NCI-H748 treated with DMSO at 0.1 percent for 48 hours (cell line): ENCODE measurements at places on chromosomes 16 and 17.

DNA sequence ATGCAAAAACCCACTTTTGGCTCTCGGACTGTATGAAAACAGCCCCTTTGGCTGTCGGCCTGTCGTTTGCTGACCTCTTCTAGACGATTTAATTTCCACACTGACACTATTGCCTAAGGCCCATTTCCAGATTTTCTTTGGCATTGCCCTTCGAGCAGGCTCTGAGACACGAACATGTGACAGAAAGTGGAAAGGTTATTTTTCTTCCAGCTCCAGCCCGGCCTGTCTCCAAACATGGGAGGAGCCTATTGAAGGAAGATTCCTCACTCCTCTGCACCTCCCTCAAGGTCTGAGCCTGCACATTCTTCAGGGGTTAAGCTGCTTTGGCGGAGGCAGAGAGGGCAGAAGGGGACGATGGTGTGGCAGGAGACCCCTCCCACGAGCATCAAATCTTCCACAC, 85.9 kb upstream of the FOXF1 start:
- no peak for DNase-seq

DNA sequence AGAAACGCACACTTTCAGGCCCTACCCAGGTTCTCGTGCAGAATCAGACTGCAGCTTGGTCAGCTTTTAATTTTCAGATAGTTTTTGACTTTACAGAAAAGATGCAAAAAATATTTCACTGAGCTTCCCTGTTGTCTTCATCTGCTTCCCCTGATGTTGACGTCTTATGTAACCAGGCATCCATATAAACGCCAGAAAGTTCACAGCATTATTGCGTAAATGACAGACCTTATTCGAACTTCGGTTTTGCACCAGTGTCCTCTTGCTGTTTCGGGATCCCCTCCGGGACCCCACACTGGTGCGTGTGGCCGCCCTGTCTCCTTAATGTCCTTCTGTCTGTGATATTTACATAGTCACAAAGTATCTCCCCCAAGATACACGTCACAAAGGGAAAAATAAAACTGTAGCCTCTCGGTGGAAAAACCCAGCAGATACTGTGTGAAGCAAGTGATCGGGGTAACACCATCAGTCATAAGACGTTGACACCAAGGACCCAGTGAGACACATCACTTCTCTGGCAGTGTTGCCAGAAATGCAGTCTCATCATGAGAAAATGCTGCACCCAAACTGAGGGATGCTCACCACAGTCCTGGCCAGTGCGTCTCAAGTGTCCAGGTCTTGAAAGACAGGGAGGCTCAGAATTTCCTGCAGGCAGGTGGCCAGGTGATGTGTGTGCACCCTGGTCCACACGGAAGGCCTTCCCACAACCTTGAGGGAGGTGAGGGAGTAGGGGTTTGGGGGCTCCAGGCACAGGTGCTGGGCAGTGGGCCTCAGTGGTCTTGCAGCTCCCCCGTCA, 4.3 kb downstream of the BANP start:
- no peak for DNase-seq

DNA sequence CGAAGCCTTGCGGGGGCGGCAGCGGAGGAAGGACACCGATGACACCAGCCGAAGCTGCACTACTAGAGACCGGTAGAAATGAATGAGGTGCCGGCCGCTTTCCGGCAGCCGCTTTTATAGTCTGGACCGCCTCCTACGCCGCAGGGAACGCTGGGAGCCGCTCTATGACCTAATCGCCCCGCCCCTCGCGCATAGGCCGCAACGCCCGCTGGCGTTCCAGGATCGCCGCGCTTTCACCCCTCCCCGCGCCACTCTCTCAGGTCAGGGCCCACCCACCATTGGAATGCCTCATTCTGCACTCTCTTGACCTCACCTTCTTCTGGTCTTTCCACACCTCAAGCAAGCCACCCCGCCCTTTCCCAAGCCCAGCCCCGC, at the start of gene DDX5:
TSS of gene DDX5 (minus strand) at position 89 of the 375 bp plus-strand sequence. CDS start 170 bp downstream, outside the sequence.
- peak; percentile 95 for DNase-seq

DNA sequence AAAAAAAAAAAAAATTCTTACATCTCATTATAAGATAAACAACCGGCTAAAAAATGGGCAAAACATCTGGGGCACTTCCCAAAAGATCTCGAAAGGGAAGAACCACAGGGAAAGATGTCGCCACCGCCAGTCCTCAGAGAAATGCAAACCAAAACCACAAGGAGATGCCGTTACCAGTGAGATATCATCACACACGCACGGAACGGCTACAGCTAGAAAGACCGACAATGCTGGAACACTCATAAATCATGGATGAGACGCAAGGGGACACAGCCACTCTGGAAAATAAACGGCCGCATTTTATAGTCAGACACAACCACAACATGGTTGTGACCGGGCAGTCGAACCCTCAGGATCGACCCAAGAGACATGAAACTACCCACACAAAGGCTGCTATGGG, 24.5 kb downstream of the WDR45B start:
- DNase-seq: no peak

DNA sequence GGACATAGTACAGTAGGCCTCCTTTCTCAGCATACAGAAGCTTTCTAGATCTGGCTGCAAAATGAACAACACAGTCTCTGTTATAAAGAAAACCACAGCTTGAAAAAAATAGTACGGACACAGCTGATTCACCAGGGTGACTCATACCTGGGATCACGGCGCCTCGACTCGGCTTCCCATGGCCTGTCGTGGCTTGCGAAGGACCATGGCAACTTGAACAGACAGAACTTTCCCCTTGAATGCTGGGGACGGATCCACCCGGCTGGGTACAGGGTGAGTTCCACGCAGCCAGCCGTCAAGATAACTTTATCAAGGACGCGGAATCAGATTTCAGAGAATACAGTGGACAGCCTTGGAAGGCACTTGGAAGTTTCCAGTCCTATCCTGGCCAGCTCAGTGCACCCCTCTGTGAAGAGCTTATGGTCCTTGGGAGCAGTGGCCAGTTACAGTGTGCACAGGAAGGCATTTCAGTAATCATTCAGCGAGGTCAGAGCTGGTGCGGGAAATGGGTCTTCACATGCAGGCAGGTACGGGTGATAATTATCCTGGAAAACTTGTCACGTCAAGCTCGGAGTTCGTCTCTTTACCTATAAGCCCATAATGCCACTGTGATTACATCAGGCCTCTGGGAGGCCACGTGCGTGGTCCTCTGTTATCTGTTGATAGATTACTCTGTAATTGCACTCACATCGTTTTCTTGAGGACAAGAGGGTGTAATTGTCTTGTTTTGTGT, 57.9 kb upstream of the MAF start:
- DNase-seq: peak; percentile 78

GRCh38 chr16:30971298-30971697, 13.7 kb upstream of the HSD3B7 start:
- no peak for DNase-seq

DNA sequence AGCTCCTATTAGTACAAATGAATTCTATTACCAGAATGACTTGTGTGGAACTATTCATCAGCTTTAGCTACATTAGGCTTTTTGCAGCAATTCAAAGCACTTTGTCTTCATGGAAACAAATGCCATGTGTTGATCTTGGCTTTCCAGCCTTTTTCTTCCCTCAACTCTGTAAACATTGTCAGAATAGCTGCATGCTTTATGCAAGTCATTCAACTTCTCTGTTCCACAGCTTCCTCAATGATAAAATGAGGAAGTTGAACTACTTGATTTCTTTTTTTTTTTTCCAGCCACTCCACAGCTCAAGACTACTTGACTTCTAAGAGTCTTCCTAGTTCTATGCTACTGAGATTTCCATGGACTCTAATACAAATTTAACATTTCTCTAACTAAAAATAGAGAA, 41.1 kb downstream of the KIAA0753 start:
- no peak for DNase-seq

- no peak for DNase-seq
Observed at GRCh38 chr17:81902023-81902652, at the start of gene NPB. Gene NPB, plus strand, starts transcription at chr17:81902238. Its CDS starts 40 bp downstream, at chr17:81902278.
